ENCODE measurements at places on chromosomes 5 and 9.

- no peak for DNase-seq
These were observed 379.1 kb downstream of the KIAA0825 start for GRCh38 chr5:94239266-94239665.

- no peak for DNase-seq
These were observed 122.6 kb downstream of the SEMA6A start for GRCh38 chr5:116451905-116452450.

GRCh38 chr9:133914442-133915342 lies 77.4 kb downstream of the VAV2 start:
- DNase-seq = no peak

DNA sequence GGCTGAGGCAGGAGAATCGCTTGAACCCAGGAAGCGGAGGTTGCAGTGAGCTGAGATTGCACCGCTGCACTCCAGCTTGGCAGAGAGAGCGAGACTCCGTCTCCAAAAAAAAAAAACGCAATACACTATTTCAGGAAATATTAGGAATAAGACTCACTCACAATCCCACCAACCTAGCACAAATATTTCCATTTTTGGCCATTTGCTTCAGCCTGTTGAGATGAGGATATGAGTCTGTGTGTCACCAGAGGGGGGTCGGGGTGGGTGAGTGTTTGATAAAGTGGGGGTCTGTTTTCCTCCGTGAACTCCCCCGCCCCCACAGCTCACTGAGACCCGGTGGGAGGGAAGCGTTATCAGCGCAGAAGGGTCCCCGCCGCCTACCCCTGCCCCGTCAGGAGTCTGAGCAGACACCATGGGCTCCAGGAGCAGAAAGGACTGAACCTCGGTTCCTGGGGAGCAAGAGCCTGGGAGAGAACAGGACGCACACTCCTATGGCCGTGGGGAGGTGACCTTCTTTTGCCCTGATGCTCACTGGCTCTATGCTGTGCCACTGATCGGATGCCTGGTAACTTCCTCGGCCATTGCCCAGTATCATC lies 153.8 kb upstream of the PHYKPL start:
- no peak for DNase-seq

GRCh38 chr9:37931592-37931991 lies 27.7 kb upstream of the SLC25A51 start:
- no peak for DNase-seq
